Stimulated activated CD4-positive, alpha-beta T cell treated with anti-CD3 and anti-CD28 coated beads, Interleukin-1b, Interleukin-23, amount 100 ng/mL, for 1 hour (primary cell): ENCODE measurements at places on chromosomes 2 and 18.
A peak's percentile ranks its signal among the peaks of the same experiment; 100 is the strongest.

GRCh38 chr2:112541315-112542122, 746 bp upstream of the POLR1B start:
- peak; percentile 44 for DNase-seq

DNA sequence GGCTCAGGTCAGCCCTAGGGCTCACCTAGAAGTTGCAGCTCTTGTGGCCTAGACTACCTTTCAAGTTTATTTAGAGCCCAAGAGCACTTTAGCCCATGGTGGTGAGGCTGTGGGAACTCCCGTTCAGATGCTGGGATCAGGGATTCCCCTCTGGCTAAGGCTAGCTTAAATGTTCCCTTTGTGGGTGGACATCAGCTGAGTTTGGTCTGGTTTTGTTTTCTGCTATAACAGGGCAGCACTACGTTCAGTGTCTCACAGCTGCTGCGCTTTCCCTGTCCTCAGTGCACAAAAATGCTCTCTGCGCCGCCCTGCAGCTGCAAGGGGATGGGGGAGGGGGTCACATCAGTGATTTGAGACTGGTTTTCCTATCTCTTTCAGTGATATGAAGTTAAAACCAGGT, 170.5 kb upstream of the KCNJ3 start:
- no peak for DNase-seq

GRCh38 chr2:190280565-190281350, 38.9 kb downstream of the HIBCH start:
- no peak for DNase-seq

- no peak for DNase-seq
Measured at GRCh38 chr2:240925191-240925567, 19.0 kb downstream of the CROCC2 start.

DNA sequence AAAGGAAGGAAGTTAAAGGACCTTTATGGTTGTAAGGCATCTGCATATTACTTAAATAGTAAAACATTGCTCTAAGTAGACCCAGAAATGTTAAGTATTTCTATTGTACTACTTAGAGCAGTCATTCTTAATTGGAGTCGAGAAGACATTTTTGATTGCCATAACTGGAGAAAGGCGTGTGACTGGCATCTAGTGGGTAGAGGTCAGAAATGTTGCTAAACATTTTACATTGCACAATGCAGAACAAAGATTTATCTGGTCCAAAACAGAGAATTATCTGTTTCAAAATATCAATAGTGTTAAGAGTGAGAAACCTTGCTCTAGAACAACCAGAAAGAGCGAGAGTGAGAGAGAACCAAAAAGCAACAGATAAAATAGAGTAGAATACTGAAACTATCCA, 23.3 kb upstream of the ROCK1 start:
- DNase-seq, result no peak

GRCh38 chr18:57621246-57621604, 411 bp downstream of the NARS1 start:
- no peak for DNase-seq

GRCh38 chr2:31008561-31009114, 129.6 kb downstream of the GALNT14 start:
- DNase-seq, result no peak

GRCh38 chr2:203740871-203741281, 34.4 kb downstream of the CD28 start:
- peak; percentile 19 for DNase-seq

DNA sequence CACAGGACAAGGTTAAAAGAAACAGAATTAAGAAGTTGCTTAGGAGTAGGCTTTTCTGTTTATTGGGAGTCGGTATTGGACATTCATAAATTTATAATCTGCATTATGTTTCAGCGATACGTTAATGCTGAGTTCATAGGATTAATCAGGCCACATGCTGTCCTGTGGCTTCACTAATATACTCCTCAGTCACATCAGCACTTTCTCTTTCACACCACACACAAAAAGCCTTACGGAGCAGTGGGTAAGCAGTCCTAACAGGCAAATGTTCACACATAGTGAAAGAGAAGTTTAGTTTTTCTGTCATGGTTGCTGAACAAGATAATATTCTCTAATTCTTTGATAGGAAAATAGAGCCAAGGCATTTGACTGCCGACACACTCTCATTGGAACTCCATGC, 411.7 kb upstream of the RAB12 start:
- DNase-seq, result no peak

DNA sequence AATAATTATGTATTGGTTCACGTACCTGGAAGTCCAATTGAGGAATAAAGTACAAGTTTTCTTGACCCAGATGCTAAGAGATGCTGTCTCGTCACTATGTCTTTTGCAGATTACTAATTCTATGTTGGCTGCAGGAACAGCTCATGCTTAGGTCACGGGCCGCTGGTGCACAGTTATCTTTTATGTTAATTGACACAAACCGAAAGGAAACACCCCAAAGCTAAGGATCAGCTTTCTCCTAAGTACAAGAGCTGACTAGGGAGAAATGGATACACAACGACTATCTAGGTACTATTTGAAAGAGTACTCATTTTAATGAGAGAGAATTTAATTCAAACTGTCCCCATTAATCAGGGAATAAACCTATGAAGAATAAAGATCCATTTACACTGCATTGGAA, 217.7 kb upstream of the SLC35G4 start:
- DNase-seq, result no peak

DNA sequence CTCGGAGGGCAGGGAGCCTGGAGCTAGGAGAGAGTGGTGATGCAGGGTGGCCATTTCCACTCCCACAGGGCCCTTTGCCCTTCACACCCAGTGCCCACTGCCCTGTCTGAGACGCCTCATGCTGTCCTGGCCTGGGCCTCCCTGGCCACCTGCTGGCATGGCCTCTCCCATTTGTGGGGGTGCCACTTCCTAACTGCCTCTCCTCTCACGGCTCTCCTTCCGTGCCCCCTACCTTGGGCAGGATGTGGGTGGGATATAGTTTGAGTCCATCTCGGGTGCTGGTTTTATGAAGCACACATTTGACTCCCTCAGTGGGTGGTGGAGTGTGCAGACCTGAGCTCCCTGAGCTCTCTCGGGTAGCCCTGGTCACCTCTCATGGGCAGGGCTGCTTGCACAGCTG, 46.0 kb downstream of the DGKD start:
- DNase-seq, result no peak

- DNase-seq, result no peak
Measured at GRCh38 chr2:236612737-236613136, 43.1 kb downstream of the ACKR3 start.
